Mesothelial cell of epicardium (in vitro differentiated cells): ENCODE measurements at places on chromosomes 4 and X. TPM values are rescaled to one million over a fixed set of nuclear protein-coding genes. Genes with fewer than 3 reads are reported as not detected.

KDR gene
- 44.1 to 52.1 TPM (median 48.5 TPM) in 3 replicates for total RNA-seq

GABRB1 gene
- total RNA-seq = not detected in 3 replicates

DNA sequence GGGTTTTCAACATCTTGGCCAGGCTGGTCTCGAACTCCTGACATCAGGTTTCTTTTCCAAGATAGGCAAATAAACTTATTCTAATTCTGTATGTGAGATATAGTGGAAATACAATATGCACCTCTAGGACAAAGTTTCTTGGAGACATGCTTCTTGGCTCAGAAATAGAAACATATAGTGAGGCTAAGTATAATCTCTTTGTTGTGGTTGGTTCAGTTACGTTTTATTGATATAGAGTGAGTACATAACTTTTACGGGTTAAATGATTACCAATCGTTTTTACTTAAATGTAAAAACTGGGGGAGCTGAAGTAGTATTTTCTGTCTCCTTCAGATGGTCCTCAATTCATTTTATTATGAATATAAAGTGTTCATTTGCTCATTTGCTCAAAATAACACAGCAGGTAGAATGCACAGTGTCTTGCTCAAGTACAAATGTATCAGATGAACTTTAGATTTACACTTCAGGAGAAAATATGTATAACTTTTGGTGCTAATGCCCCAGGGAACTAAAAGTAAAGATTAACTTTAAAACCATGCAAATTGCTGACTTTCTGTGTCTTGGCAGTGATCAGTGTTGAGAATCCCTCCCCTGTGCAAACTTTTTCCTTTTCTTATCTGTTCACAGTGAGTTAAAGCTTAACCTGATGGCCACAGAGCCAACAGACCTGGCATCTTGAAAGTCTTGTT lies 77.6 kb downstream of the AFF1 start:
- no peaks in the 10 kb centered on the region for H3K36me3 ChIP-seq
- DNase-seq = no peak
- peaks cover 49% of the 10 kb centered on the region for H3K4me1 ChIP-seq
- no peak overlapping the region for H3K4me3 ChIP-seq

- no peak for DNase-seq
- no peak overlapping the region for H3K27ac ChIP-seq
- no peaks in the 10 kb centered on the region for H3K36me3 ChIP-seq
- H3K27me3 ChIP-seq = peaks cover 3% of the 10 kb centered on the region
- H3K4me1 ChIP-seq = no peaks in the 10 kb centered on the region
- no peak overlapping the region for H3K4me3 ChIP-seq
Observed at GRCh38 chr4:47315346-47315745, 148.2 kb downstream of the COMMD8 start.

FAM133A gene
- total RNA-seq = 0.57 to 0.98 TPM (median 0.89 TPM) in 3 replicates

TFE3 gene
- total RNA-seq = 52.5 to 54.2 TPM (median 53.2 TPM) in 3 replicates

- no peak overlapping the region for H3K4me3 ChIP-seq
- no peak for DNase-seq
- no peak overlapping the region for H3K27ac ChIP-seq
- peaks cover 7% of the 10 kb centered on the region for H3K4me1 ChIP-seq
- H3K36me3 ChIP-seq = peaks cover 66% of the 10 kb centered on the region
Observed at GRCh38 chr4:5619913-5620625, 88.3 kb downstream of the EVC2 start.

DNA sequence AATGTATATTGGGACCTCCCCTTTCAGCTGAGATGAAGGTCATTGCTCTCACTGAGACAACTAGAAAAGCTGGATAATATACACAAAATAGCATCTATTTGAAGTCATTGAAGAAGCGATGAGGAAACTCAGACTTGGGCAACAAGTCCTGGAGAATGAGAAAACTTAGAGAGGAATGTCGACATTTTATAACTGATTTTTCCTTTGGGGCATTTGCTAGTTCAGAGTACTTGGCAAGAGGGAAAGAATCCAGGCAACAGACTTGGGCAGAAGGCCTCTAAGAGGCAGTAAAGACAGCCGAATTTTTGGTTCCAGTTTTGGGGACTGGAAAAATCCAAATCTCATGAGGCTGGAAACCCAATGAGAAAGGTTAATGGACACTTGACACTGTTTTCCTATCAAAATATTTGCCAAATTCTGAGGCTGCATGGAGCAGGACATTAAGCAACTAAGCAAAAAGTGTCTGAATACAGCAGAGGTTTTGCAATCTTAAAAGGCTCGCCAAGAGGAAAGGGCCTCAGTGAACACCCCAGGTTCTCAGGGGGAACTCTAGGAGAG lies 21.0 kb upstream of the ANXA5 start:
- H3K27me3 ChIP-seq = no peaks in the 10 kb centered on the region
- no peak for DNase-seq

PLK4 gene
- 11.6 to 14.3 TPM (median 14.1 TPM) in 3 replicates for total RNA-seq

- no peak overlapping the region for H3K27ac ChIP-seq
- no peaks in the 10 kb centered on the region for H3K36me3 ChIP-seq
- H3K27me3 ChIP-seq = no peaks in the 10 kb centered on the region
- H3K4me1 ChIP-seq = no peaks in the 10 kb centered on the region
Observed at GRCh38 chr4:161829591-161829990, 334.2 kb downstream of the FSTL5 start.

DNA sequence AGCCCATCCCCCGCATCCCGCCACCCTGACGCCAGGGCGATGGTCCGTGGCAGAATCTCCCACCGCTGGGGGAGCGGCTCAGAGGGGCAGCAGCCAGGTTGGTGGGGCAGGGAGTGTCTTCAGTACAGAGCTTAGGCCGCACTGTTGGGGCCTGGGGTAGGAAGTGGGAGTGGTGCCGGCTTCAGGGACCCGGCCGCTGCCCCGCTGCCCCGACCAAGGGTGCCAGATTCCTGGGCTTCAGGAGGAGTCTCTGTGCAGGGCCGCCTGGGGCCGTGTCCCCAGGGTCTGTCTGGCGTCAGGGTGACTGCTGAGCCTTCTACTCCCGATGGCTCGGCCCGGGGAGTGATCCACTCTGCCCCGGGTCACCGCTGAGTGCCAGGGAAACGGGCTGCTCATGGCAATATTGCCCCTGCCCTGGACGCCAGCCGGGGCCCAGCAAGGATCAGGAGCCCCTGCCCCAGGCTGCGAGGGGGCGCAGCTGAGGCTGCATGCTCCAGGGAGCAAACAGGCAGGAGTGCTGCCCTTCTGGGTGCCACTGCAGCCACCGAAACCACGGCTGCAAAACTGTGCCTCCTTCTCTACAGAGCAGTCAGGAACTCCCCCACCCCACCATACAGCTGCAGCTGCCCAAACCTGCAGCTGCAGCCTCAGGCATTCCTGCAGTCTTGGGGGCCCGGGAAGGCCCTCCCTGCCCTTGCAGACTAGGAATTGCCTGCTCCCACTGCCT lies 1206.1 kb downstream of the ARAP2 start:
- no peaks in the 10 kb centered on the region for H3K27me3 ChIP-seq
- DNase-seq = no peak
- no peaks in the 10 kb centered on the region for H3K36me3 ChIP-seq
- no peak overlapping the region for H3K27ac ChIP-seq
- no peak overlapping the region for H3K4me3 ChIP-seq
